ENCODE measurements at places on chromosomes 6 and 20.

GRCh38 chr6:33761581-33761921, 14.8 kb upstream of the IP6K3 start:
- DNase-seq = no peak

DNA sequence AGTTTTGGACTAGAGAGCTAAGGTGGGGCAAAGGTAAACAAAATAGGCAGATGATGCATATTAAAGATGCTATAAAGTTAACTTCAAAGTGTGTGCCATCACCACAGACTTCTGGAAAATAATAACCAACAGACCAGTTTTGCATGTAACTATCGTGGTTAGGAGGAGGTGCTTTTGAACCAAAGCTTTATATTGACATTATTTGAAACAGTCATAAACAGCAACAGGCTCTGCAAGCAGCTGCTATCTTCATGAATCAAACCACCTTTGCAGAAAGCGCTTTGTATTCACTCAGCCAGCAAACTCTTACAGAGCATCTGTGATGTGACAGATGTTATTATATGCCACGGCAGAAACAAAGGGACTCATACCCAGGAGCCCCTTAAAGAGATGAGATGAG, 81.9 kb downstream of the CRYBG1 start:
- DNase-seq = no peak

DNA sequence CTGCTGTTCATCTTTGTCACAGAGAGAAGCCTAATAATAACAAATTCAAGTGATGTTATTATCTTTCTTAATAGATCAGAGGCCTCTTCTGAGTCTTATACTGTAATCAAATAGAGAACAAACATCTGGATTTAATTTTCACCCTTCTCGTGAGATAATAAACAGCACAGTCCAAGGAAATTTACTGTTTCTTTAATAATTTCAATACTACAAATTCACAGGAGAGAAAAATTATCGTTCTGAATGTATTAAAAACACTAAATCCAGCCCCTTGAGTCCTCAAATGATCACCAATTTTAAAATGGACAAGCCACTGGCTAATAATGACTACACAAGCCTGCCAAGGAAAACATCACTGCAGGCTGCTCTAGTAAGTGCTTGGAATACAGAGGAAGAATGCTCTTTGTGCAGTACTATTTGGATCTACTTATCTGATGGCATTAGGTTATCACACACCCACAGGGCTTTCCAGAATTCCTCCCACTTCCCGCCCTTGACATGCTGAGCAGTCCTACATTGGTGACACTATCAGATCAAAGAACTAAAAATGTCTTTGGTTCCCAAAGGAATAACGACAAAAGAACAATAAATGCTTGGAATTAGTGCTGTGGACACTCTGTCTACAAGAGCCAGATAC, 38.1 kb downstream of the SYNE1 start:
- DNase-seq = no peak

DNA sequence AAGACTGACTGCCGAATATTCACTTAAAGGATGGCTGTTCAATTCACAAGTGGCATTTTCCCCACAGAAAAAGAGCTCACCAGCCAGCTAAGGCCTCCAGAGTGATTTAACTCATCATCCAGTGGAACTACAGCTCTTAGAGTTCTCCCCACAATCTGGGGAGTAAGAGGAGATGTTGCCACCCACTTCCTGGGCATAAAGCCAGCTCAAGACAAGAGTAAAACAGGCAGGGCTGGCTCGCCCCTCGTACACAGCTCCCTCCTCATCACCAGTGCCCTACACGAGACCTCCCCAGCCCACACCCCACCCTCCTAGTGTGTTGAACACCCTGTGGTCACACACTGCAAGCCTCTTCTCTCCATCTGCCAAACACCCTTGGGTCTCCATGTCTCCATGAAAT, 47.2 kb upstream of the IPCEF1 start:
- DNase-seq = no peak

GRCh38 chr20:21656308-21657067, 49.0 kb upstream of the PAX1 start:
- DNase-seq = no peak

- no peak for DNase-seq
These were observed 47.4 kb downstream of the LGSN start for GRCh38 chr6:63272397-63272796.

- DNase-seq = no peak
These were observed 87.8 kb downstream of the GINS1 start for GRCh38 chr20:25495189-25495824.

GRCh38 chr20:48653706-48654051, 174.1 kb downstream of the PREX1 start:
- DNase-seq = no peak

- no peak for DNase-seq
These were observed 41.7 kb upstream of the PIM1 start for GRCh38 chr6:37127961-37128862.

DNA sequence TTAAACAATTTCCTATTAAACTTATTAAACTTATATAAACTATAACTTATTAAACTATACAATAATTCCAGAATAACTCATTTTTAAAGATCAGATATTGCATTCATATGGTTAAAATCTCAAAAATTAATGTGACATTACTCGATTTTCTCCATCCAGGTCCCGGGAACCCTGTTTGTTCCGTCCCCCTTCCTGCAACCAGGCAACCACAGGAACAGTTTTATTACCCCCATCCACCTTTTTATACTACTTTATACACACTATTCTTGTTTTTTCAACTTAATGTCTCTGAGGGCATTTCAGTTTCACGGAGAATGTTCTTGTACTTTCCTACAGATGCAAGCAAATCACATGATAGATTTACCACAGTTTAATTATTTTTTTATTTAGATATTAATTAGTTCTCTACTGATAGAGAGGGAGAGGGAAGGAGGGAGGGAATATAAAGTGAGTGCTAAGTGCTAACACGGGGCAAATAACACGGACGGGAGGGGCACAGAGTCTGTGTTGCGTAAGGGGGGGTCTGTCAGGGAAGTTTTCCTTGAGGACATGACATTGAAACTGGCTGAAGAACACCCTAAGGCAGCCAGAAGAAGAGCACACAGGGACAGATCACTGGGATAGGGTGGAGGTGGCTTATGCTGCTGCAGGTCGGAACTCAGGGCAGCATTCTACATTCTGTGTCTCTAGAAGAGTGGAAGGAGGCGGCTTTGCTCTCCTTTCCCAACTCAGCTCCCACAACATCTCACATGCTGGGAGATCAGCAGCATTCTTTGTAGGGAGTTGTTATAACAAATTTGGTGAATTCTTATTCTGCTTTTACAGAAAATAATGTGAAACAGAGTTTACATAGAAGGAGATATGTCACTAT, 225.2 kb downstream of the FOXC1 start:
- no peak for DNase-seq

- DNase-seq = no peak
These were observed 2.0 kb downstream of the LAMA5 start for GRCh38 chr20:62364911-62365736.

GRCh38 chr6:160378882-160379281, 30.7 kb downstream of the SLC22A3 start:
- DNase-seq = no peak

- no peak for DNase-seq
These were observed 2.0 kb downstream of the SLC35D3 start for GRCh38 chr6:136923954-136924673.
